Activated CD8-positive, alpha-beta T cell treated with anti-CD3 and anti-CD28 coated beads, Interleukin-2, amount 10 ng/mL, durations not matched to agents 7 days and 5 days (primary cell): ENCODE measurements at places on chromosomes 6 and 20.

DNA sequence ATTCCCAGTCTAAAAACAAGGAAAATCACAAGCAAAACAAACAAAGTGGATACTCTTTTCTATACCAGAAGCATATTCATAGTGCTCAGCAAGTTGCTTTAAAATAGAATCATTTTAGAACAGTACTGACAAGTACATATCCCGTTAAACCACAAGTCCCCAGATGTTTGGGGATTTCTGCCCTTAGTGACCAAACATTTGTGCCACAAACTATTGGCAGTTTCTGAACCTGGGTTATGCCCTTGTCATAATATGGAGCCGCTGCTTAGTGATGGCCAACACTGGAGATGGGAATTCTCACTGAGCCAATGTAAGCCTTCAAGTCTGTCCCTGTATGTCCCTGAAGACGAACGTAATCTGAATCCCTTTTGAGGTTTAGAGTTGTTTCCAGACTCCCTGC, 436.7 kb upstream of the JAG1 start:
- no peak overlapping the region for H3K4me3 ChIP-seq
- no peak for DNase-seq
- no peak overlapping the region for H3K27ac ChIP-seq
- no peaks in the 10 kb centered on the region for H3K36me3 ChIP-seq
- H3K4me1 ChIP-seq, result no peaks in the 10 kb centered on the region

DNA sequence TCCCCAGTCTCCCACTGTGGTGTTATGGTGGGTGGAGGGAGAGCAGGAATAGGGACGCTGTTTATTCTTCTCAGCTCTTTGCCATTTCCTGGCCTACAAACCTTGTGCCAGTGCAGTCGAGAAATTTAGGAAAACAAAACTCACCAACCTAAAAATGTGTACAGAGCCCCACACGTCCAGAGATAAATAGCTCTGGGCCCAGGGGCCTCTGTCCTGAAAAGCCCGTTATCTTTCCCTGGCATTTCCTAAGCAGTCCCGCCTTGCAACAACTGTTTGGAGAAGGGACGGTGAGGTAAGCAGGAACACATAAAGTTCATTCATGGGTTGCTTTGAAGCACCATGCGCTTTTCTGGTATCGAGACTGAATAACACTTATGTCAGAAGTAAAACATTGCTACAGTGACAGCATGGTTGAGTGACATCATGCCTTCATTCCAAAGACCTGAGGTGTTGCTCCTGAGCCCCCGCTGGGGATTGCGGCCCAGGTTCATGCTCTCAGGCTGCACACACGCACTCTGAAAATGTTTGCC, 80.1 kb upstream of the NXT1 start:
- H3K4me1 ChIP-seq, result no peaks in the 10 kb centered on the region
- H3K27me3 ChIP-seq, result no peaks in the 10 kb centered on the region
- no peak for DNase-seq

- DNase-seq, result peak; percentile 28
- peaks cover 7% of the 10 kb centered on the region for H3K4me1 ChIP-seq
- H3K27me3 ChIP-seq, result peaks cover 70% of the 10 kb centered on the region
- no peak overlapping the region for H3K4me3 ChIP-seq
- H3K27ac ChIP-seq, result no peak overlapping the region
- peaks cover 4% of the 10 kb centered on the region for H3K36me3 ChIP-seq
Observed at GRCh38 chr20:25076731-25077609, 5.0 kb downstream of the VSX1 start.

DNA sequence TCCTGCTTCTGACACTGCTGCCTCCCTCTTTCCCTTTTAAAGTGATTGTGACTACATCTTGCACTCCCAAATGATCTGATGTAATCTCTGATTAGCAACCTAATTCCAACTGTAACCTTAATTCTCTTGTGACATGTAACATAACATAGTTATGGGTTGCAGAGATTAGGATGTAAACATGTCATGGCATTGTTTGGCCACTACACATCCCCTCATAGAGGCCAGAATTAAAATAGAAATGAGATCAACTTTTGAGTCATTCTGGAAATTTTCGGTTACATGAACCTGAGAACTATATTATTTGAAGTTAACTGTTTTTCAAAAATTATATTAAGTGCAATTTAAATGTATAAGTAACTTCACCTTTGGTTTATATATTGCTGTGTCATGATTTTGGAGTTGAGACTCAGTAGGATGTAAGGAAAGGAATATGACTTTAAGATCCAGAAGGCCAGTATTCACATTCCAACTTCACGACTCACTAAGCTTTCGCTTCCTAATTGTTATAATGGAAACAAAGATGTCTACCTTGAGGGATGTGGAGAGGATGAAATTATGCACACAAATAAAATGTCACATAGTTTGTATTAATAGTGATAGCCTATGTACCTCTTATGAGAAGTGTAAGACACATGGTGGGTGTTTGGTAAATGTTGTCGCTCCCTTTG, 611.9 kb upstream of the MAP3K7 start:
- no peaks in the 10 kb centered on the region for H3K4me1 ChIP-seq
- H3K4me3 ChIP-seq, result no peak overlapping the region
- H3K36me3 ChIP-seq, result no peaks in the 10 kb centered on the region
- no peak for DNase-seq
- no peaks in the 10 kb centered on the region for H3K27me3 ChIP-seq
- H3K27ac ChIP-seq, result no peak overlapping the region

DNA sequence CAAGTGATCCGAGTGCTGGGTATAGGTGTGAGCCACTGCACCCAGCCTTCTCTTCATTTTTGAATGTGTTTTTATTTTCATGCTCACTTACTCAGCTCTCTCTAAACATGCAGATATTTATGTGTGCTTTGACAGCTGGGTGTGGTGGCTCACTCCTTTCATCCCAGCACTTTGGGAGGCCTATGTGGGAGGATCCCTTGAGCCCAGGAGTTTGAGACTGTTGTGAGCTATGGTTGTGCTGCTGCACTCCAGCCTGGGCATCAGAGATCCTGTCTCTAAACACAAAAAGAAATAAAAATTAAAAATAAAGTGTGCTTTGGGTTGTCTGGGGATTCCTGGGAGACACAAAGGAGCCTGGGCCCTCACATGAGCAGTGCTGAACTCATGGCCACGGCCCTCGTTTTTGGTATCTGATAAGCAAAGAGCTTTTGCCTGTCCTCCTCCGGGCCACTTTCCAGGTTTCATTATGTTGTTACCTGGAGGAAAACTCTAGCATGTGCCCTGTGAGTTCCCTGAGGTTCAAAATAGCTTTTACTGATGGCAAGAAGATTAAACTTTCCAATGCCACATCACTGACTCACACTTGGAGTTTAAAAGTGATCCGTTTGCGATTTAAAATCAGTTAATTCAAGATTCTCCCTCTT, 78.5 kb downstream of the CD164 start:
- no peaks in the 10 kb centered on the region for H3K36me3 ChIP-seq
- H3K27ac ChIP-seq, result no peak overlapping the region
- no peak for DNase-seq
- H3K27me3 ChIP-seq, result peaks cover 11% of the 10 kb centered on the region
- H3K4me1 ChIP-seq, result peaks cover 12% of the 10 kb centered on the region

DNA sequence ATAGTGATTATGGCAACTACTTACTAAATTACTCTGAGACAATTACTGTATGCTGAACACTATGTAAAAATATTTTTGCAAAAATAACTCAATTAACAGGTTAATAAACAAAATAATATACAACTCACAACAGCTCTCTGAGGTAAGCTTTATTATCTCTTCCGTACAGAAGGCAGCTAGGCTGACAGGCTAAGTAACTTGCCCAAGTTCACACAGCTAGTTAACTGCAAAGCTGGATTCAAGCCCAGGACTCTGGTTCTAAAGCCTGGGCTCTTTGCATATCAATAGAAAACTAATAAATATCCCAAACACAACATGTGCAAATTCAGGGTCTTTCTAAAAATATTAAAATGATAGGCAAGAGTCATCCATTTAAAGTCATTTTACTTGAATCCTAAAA, 169.5 kb upstream of the BEND3 start:
- DNase-seq, result no peak
- H3K4me1 ChIP-seq, result no peaks in the 10 kb centered on the region
- no peak overlapping the region for H3K4me3 ChIP-seq
- H3K36me3 ChIP-seq, result no peaks in the 10 kb centered on the region
- no peaks in the 10 kb centered on the region for H3K27me3 ChIP-seq

GRCh38 chr6:235763-236360, 56.4 kb upstream of the DUSP22 start:
- DNase-seq, result peak; percentile 70
- H3K4me1 ChIP-seq, result peaks cover 53% of the 10 kb centered on the region
- H3K4me3 ChIP-seq, result peak overlapping the region; percentile 59
- no peaks in the 10 kb centered on the region for H3K27me3 ChIP-seq
- H3K36me3 ChIP-seq, result no peaks in the 10 kb centered on the region

- DNase-seq, result no peak
- no peaks in the 10 kb centered on the region for H3K4me1 ChIP-seq
- H3K27me3 ChIP-seq, result no peaks in the 10 kb centered on the region
Observed at GRCh38 chr6:67201563-67201962, 1433.5 kb upstream of the ADGRB3 start.

- no peak for DNase-seq
- H3K27ac ChIP-seq, result no peak overlapping the region
- H3K27me3 ChIP-seq, result no peaks in the 10 kb centered on the region
- H3K36me3 ChIP-seq, result peaks cover 2% of the 10 kb centered on the region
- H3K4me1 ChIP-seq, result peaks cover 16% of the 10 kb centered on the region
- no peak overlapping the region for H3K4me3 ChIP-seq
Observed at GRCh38 chr20:1721687-1722512, 64.3 kb upstream of the SIRPG start.

DNA sequence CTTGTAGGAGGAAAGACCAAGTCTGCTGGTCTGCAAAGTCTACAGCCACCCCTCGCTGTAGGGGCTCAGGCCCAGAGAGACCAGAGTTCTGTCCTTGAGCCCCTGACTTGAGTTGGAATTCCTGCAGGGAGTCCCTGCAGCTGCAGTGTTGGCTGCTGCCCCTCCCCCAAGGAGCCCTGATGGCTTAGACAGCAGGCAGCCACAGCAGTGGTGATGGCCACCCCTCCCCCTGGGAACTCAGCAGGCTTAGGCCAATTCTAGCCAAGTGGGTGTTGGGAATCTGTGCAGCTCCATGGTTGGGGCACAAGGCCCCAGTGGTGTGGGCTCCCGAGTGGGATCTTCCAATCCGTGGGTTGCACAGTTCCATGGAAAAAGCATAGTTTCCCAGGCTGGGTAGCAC, 345.4 kb downstream of the CD109 start:
- no peaks in the 10 kb centered on the region for H3K4me1 ChIP-seq
- H3K36me3 ChIP-seq, result no peaks in the 10 kb centered on the region
- DNase-seq, result no peak
- no peak overlapping the region for H3K4me3 ChIP-seq
- H3K27ac ChIP-seq, result no peak overlapping the region

- no peaks in the 10 kb centered on the region for H3K27me3 ChIP-seq
- H3K27ac ChIP-seq, result no peak overlapping the region
- peaks cover 2% of the 10 kb centered on the region for H3K4me1 ChIP-seq
- H3K4me3 ChIP-seq, result no peak overlapping the region
- H3K36me3 ChIP-seq, result no peaks in the 10 kb centered on the region
Observed at GRCh38 chr6:148837941-148838340, 91.1 kb downstream of the UST start.

DNA sequence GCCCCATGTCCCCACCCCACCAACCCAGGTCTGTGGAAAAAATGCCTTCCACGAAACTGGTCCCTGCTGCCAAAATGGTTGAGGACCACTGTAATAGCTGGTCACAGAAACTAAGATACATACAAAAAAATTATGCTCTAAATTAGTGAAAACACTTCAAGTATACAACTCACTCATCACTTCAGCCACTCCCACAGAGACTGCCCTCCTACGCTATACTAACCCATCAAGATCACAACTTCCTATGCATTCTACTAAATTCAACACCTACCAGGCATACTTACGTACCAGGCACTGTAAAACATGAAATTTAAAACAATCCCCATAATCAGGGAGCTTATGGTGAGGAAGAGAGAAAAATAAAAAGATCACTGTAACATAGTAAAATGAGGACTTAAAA, 22.9 kb downstream of the RUNX2 start:
- H3K36me3 ChIP-seq, result peaks cover 15% of the 10 kb centered on the region
- H3K4me3 ChIP-seq, result no peak overlapping the region
- H3K27me3 ChIP-seq, result no peaks in the 10 kb centered on the region
- H3K4me1 ChIP-seq, result peaks cover 3% of the 10 kb centered on the region
- no peak overlapping the region for H3K27ac ChIP-seq

GRCh38 chr6:140385679-140386078, 1011.2 kb upstream of the CITED2 start:
- H3K27me3 ChIP-seq, result no peaks in the 10 kb centered on the region
- no peak overlapping the region for H3K27ac ChIP-seq
- DNase-seq, result no peak
- H3K36me3 ChIP-seq, result no peaks in the 10 kb centered on the region
- H3K4me1 ChIP-seq, result no peaks in the 10 kb centered on the region

- no peak overlapping the region for H3K27ac ChIP-seq
- DNase-seq, result peak; percentile 63
- H3K27me3 ChIP-seq, result peaks cover 12% of the 10 kb centered on the region
Observed at GRCh38 chr20:63183422-63184146, 32.3 kb downstream of the YTHDF1 start.

GRCh38 chr6:164695896-164696295, 613.5 kb downstream of the C6orf118 start:
- no peaks in the 10 kb centered on the region for H3K4me1 ChIP-seq
- no peaks in the 10 kb centered on the region for H3K36me3 ChIP-seq
- H3K27me3 ChIP-seq, result no peaks in the 10 kb centered on the region
- no peak for DNase-seq
- no peak overlapping the region for H3K4me3 ChIP-seq

GRCh38 chr20:9082741-9083140, 13.9 kb downstream of the PLCB4 start:
- H3K36me3 ChIP-seq, result no peaks in the 10 kb centered on the region
- DNase-seq, result no peak
- no peaks in the 10 kb centered on the region for H3K27me3 ChIP-seq
- H3K4me3 ChIP-seq, result no peak overlapping the region

GRCh38 chr6:69792292-69792691, 4.5 kb downstream of the LMBRD1 start:
- no peak for DNase-seq
